Activated T-cell treated with anti-CD3 and anti-CD28 coated beads, Interleukin-2, amount 50 U/mL, for 72 hours (primary cell): ENCODE measurements at places on chromosomes 13 and 19. TPM values are rescaled to one million over a fixed set of nuclear protein-coding genes. Genes with fewer than 3 reads are reported as not detected.
A peak's percentile ranks its signal among the peaks of the same experiment; 100 is the strongest.

DNA sequence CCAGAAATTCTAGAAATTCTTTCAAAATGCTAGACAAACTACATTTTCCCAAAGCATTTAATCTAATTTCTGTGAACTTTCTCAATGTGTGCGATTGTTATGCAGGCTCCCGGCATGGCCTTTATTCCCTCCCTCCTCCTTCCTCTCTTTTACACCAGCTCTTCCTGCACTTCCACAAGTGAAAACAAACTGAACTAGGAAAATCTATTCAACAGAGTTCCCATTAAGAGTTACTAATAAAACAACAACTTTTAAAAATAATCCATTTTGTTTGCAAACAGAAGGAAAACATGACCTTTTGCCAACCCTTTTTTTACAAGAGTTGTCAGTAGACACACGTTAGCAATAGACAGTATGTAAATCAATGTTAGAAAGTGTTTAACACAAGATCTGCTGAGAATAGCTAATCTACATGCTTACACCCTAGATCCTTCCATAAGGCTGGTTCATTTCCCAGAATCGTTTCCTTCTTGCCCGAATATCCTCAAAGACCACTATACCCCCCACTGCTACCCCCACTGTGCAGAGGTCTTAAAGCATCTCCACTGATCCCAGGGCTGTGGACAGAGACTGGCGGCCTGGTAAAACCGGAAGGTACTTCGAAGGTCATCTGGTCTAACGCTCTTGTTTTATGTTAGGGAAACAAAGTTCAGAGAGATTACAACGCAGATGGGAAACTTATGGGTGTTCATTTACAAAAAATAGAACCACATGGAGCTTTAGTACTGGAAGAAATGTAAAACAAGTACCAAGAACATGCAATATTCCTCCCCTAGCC lies 98.0 kb downstream of the FOXO1 start:
- no peak for DNase-seq

- DNase-seq = no peak
Observed at GRCh38 chr13:33761740-33762139, 56.2 kb upstream of the RFC3 start.

CCDC61 gene
- 22.0 TPM for total RNA-seq

DNA sequence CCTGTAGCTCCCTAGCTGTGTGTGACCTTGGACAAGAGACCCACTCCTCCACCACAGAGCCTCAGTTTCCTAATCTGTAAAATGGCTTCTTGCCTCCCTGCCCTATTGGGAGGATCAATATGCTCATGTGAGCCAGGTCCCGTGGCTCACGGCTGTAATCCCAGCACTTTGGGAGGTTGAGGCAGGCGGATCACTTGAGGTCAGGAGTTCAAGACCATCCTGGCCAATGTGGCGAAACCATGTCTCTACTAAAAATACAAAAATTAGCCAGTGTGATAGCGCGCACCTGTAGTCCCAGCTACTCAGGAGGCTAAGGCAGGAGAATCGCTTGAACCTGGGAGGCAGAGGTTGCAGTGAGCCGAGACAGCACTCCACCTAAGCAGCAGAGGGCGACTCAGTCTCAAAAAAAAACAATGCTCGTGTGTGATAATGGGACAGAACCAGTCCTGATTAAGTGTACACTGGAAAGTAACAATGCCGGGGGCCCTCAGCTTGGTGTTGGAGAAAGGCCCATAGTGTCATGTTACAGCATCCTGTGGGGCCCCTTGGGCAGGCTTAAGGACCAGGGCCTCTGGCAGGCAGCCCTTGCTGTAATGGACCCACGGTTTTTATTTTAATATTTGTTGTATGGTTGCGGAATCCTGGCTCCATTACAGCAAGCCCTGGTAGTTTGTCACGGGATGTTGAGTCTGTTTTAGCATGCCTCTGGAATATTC lies 6.8 kb downstream of the RPS11 start:
- peak; percentile 50 for DNase-seq

- no peak for DNase-seq
Observed at GRCh38 chr13:96940961-96941360, 53.3 kb downstream of the OXGR1 start.

DNA sequence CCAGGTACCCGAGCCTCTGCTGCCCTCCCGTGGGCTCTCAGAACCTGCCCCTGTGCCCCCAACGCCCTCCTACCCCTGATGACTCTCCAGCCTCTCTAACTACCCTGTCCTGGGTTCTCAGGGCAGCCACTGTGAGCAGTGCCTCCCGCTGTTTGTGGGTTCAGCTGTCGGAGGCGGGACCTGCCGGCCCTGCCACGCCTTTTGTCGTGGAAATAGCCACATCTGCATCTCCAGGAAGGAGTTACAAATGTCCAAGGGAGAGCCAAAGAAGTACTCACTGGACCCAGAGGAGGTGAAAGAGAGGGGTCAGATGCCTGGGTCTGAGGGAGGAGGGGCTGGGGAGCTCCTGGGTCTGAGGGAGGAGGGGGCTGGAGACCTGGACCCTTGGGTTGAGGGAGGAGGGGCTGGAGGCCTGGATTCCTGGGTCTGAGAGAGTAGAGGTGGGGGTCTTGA lies 20.0 kb downstream of the CNFN start:
- no peak for DNase-seq

ICAM5 gene
- 3.8 TPM for total RNA-seq

- DNase-seq = no peak
Observed at GRCh38 chr13:64910096-64910495, 2320.0 kb downstream of the PCDH9 start.

ZNF615 gene
- 10.2 TPM for total RNA-seq

GRCh38 chr19:7340959-7341837 lies 7.5 kb upstream of the ARHGEF18 start:
- peak; percentile 89 for DNase-seq

RFX1 gene
- 11.4 TPM for total RNA-seq

ENOX1 gene
- 1.2 TPM for total RNA-seq

DNA sequence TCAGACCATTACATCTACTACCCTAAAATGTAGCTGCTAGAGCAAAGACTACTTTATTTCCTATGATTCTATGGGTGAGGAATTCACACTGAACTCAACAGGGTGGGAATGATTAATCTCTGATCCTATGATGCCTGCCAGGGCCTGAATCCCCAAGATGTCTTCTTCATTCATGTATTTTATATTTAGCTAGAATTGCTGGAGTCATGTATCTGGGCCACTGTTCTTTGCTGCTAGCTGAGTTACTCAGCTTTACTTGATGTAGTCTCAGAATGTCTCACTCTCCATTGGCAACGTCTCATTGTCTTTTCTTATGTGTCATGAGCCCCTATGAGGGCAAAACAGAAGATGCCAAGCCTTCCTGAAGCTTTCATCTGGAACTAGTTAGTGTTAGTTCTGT lies 21.1 kb downstream of the ZNF582 start:
- no peak for DNase-seq

KLK14 gene
- total RNA-seq = 0.69 TPM
